ENCODE measurements at places on chromosomes 16 and 17.

GRCh38 chr16:24534620-24535019 lies 4.7 kb upstream of the RBBP6 start:
- no peak for DNase-seq

DNA sequence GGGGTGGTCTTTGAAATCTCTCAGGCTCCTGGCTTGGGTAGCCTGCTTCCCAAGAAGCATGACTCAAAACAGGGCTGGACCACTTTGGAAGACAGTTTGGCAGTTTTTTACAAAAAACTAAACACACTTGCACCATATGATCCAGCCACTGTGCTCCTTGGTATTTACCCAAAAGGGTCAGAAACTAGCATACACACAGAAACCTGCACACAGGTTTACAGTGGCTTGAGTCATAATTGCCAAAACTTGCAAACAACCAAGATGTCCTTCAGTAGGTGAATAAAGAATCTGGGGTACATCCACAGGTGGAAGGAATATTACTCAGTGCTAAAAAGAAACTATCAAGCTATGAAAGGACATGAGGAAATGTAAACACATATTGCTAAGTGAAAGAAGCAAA lies 323.2 kb upstream of the CDH5 start:
- no peak for DNase-seq

DNA sequence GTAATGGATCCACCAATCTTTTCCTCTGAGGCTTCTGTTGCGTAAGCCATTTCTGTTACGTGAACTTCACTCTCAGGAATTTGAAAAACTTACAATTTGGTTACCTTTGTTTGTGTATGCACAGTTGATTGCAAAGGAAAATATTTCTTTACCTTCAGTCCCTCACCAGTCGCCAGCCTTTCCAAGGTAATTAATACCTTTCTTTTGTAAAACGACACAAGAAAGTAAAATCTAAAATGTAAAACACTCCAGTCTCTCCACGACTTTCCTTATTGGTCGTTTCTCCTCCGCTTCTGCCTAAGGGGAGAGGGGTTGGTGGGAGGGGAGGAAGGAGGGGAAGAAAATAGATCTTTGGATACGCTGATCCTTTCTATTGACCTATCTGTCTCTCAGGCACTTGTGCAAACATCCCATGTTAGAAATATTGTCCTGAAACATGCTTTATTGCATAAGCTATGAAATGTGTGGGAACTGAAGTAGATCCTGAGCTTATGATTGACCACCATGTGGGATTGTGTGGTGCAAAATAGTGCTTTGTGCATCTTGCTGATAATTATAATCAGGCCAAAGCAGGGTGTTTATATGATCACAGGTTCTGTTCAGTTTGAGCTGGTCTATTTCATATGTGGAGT lies 32.4 kb upstream of the EFCAB13 start:
- DNase-seq: no peak

DNA sequence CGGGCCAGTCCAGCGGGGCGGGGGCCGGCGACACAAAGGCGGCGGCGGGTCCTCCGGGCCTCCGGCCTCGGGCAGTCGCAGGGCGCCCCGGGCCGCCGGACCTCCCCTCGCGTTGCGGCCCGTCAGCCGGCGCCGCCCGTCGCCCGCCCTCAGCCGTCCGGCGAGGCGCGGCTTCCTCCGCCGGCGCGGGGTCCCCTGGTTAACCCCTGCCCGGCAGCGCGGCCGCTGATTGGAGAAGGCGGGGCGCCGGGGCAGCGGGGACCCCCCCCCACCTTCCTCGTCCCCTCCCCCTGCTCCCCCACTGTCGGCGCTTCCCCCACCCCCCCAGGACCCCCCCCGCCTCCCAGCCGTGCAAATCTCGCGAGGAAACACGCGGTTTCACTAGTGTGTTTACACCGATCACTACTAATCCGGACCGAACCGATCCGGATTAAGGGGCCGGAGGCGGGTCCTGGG lies at the start of gene TLK2:
Gene TLK2, plus strand, starts transcription at position 402 of the 456 bp plus-strand sequence. CDS start 2,301 bp downstream, outside the sequence.
- DNase-seq: peak; percentile 92

DNA sequence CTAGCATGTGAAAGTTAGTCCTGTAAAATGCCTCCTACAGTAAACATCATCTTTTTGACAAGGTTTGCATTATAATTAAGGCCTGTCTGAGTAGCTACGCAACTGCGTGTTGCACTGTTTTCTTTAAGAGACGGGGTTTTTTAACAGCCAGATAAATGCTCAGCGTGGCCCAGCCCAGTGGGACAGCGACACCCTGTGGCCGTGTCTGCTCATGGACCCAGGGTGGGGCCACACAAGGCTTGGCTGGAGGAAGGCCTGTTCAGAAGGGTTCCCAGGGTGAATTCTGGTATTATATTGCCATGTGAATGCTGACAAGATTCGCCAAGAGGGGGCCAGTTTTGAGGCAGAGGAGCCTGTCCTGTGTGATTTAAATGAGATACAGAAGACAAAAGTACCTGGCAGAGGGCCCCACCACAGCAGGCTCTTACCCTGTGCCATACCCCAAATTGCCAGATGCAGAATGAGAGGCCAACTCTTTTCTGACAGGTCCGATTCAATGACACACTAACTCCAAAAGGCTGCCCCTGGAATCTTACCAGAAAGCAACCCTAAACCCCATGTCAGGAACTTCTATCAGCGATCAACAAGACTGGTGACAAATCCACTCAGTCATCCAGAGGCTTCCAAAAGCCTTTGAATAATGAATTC lies 65.9 kb upstream of the IRX6 start:
- peak; percentile 22 for DNase-seq

DNA sequence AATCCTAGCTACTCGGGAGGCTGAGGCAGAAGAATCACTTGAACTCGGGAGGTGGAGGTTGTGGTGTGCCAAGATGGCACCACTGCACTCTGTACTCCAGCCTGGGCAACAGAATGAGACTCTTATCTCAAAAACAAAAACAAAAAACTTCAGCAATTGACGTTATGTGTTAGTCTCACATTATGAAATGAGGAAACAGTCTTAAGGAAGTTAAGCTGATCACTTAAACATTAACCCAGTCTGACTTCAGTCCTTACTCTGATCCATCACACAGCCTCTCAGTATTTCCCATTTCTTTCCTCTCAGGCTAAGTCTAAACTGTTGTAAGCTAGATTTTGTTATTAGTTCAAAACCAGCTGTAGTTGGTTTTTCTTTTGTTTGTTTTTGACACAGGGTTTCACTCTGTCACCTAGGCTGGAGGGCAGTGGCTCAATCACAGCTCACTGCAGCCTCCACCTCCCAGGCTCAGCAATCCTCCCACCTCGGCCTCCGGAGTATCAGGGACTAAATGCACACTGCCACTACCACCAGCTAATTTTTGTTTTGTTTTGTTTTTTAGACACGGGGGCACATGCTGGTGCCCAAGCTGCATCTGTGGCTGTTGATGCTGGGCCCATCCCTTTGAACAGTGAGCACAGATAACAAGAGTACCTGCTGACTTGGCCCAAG lies 6.3 kb downstream of the JPT1 start:
- no peak for DNase-seq

GRCh38 chr17:73199751-73200317 lies 7.0 kb downstream of the COG1 start:
- DNase-seq: no peak

- DNase-seq: no peak
Measured at GRCh38 chr17:69577098-69577497, 162.6 kb downstream of the MAP2K6 start.

DNA sequence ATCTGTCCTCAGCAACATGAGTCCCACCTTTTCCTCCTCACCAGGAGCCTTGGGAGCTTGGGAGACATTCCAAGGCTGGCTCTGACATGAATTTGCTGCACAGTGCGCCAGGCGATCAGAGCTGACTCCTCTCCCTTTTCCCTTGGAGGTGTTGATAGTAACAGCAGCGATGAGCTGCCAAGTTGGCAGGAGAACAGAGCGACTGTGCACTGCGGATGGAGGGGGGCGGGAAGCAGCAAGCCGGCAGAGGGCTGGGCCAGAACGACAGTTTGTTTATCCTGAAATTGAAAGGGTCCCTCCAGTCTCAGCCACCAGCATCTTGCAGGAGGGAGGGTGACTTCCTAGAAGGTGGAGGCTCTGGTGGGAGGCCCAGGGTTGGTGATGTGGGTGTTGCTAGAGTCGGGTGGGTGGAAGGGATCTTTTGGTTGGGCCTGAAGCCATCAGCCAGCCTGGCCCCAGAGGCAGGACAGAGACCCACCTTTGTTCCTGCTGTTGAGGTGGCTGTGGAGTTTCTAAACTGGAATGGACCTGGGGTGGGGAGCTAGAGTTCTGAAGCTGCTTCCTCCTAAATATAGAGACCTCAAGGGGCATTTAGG lies 22.5 kb upstream of the DYNLL2 start:
- DNase-seq: peak; percentile 74

- no peak for DNase-seq
Measured at GRCh38 chr16:66750279-66751052, 943 bp downstream of the DYNC1LI2 start.

GRCh38 chr16:10609402-10609774 lies 29.0 kb upstream of the EMP2 start:
- DNase-seq: no peak

DNA sequence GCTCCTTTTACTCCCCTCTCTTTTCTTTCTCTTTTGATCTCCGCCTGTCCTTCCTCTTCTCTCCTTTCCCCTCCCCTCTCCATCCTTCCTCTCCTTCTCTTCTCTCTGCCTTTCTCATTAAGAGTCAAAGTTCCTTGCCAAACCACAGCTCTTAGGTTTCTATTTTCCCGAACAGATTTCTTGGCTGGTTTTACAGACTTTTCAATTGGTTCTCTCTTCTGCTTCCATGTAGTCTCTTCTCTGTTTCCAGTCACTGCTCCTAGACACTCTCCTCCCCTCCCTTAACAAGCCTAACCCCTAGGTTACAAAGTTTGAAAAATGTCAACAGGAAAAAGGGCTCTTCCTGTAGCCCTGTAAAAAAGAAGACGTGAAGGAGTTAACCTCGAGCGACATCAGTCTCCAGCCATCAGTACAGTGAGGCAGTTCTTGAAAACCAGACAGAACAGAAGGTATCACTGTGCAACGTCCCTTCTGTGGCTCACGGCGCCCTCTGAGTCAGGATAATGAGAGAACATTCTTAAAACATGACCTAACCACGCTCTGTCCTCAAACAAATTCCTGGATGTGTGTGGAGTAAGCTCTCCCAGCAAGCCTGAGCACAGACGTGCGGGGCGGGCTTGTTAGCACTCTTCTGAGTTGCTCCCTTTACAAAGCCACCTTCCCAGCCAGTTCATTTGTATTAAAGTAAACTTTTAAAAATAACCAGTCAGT lies 11.6 kb upstream of the MARCHF10 start:
- DNase-seq: peak; percentile 82

- no peak for DNase-seq
Measured at GRCh38 chr17:66192378-66192687, 400 bp upstream of the CEP112 start.

DNA sequence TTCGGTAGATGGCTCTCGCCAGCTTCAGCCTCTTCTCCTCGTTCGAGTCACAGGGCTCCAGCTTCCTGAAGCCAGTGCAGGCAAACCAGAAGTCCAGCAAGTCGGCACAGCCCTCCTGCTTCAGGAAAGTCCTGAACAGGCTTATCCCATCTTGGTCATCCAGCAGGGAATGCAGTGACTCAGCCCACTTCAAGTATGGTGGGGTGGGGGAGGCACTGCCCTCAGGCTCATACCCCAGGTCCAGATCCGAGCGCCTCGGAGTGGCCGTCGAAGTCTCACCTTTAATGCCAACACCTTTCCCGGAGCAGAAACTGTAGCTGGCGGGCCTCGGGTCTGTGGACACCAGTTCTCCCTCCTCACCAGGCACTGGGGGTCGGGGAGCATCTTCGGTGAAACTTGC lies 5.9 kb downstream of the AXIN1 start:
- DNase-seq: no peak

GRCh38 chr16:28277537-28278388 lies 14.6 kb upstream of the SBK1 start:
- DNase-seq: peak; percentile 96

DNA sequence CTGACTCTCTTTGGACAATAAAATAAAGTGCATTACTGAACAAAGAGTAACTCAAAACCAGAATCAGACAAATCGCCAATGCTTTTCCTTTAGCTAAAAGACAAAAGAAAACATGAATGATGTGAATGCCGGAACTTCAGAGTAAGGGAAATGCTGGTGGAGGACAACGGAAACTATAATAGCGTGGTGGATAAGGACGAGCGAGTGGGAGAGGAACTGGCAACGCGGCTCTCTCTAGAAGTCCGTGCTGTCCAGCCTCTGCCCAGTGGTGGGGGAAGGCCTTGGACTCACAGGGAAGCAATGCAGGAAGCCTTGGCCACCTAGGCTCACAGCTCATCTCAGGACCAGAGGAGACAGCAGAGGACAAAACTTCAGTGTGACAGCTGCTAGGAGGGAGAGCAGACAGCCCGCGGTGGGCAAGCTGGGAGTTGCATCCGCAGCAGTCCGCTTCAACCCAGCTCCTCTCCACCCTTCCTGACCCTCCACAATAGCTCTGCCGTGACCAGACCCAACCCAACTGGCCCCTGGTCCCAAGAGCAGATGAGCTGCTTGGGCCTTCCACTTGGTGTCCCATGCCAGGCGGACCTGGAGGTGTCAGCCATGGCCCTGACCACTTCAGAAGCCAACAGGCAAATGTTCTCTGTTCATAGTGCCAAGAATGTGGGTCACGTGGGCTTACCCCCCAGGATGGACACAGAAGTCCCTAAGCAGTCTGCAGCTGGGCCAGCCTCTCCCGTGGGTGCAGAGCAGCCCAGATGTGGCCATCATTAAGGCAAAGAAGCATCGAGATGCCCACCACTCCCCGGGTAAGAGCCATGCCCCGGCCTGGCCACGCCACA lies 5.3 kb upstream of the FAAP100 start:
- DNase-seq: no peak

GRCh38 chr17:12519956-12520594 lies 145.6 kb upstream of the MYOCD start:
- no peak for DNase-seq

- peak; percentile 80 for DNase-seq
Measured at GRCh38 chr16:51440131-51440889, 289.2 kb upstream of the SALL1 start.

GRCh38 chr17:38871247-38872015 lies 1.6 kb downstream of the LASP1 start:
- DNase-seq: no peak

DNA sequence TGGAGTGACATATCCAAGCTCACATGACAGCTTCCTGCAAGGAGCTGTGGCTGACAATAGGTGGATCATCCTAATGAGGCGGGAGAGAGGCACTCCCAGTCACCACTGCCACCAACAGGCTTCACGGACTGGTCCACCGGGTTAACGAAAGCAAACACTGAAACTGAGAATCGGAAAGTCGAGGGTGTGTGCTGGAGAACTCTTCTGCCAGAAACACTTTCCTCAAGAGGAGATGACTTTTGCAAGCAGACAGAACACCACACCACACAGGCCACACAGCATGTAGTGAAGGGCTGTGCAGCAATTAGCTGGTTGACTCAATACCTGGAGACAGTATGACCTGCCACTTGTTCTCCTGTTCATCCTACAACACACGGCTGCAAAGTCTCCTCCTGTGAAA lies 53.0 kb upstream of the DNAJA2 start:
- no peak for DNase-seq

- DNase-seq: peak; percentile 71
Measured at GRCh38 chr17:78144147-78144719, 2.0 kb upstream of the C17orf99 start.

DNA sequence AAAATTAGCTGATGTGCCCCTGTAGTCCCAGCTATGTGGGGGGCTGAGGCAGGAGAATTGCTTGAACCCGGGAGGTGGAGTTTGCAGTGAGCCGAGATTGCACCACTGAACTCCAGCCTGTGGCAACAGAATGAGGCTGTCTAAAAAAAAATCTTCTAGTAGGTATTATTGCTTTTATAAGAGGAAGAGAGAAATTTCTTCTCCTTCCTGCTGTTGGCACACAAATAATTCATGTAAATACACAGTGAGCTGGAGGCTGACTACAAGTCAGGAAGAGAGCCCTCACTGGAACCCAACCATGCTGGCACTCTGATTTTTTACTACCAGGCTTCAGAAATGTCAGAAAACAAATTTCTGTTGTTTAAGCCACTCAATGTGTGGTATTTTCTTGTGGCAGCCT lies 6.7 kb downstream of the PRDM7 start:
- DNase-seq: no peak

Measured in brain (organoid and tissue), 16 donors.